Stimulated activated CD4-positive, alpha-beta T cell treated with anti-CD3 and anti-CD28 coated beads, TNF-alpha, amount 100 ng/mL, for 24 hours (primary cell): ENCODE measurements at places on chromosomes 6 and 20.

DNA sequence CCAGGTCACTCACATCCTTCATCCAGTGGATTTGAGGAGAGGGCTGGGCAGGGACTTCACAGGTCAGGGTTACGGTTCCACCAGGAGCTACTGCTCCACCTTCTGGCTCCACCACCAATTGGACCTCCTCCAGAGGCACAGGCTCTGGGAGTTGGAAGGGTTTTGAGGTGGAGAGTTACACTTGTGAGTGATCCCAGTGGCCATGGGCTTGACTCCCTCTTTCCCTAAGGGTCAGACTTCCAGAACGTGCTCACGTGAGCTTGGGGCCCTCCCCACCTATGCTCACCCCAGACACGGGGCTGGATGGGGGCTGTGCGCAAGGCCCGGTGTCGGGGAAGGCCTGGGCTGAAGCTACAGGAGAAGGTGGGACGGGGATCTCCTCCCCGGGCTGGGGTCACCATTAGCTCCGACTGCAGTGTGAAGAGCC lies 1.5 kb downstream of the AGER start:
- no peak for DNase-seq

DNA sequence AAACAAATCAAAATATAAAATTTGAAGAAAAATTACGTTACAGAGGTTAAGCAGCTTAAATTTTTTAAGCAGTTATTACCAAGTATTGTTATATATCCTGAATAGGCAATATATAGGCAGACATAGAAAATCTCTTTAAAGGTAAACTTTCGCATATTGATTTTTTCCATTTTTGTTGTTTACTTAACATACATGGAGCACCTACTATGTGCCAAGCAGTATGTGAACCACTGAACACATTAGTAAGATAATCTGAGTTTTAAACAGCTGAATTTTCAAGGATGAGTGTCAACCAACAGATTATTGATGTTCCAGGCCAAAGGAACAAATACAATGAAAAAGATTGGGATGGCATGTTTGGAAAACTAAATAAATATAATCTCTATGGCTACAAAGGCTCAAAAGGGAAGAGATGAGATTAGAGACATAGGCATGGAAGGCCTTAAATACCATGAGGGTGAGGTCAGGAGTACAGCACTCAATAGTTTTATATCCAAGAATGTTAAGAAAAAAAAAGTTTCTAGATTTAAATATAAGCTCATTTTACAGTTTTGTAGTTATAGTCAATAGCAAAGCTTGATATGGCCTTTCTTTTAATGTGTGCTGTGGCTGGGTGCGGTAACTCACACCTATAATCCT lies 277.5 kb downstream of the PTPRK start:
- DNase-seq: no peak

- DNase-seq: no peak
Measured at GRCh38 chr20:37315452-37316110, 26.1 kb downstream of the MANBAL start.

- DNase-seq: no peak
Measured at GRCh38 chr6:97654674-97655073, 371.7 kb upstream of the MMS22L start.

GRCh38 chr6:107627969-107628368 lies 138.1 kb downstream of the SOBP start:
- no peak for DNase-seq

GRCh38 chr20:51389543-51390264 lies 152.8 kb downstream of the NFATC2 start:
- DNase-seq: no peak

GRCh38 chr6:56104591-56104990 lies 142.8 kb downstream of the COL21A1 start:
- no peak for DNase-seq

GRCh38 chr6:112245511-112246203 lies 8.7 kb downstream of the LAMA4 start:
- no peak for DNase-seq

DNA sequence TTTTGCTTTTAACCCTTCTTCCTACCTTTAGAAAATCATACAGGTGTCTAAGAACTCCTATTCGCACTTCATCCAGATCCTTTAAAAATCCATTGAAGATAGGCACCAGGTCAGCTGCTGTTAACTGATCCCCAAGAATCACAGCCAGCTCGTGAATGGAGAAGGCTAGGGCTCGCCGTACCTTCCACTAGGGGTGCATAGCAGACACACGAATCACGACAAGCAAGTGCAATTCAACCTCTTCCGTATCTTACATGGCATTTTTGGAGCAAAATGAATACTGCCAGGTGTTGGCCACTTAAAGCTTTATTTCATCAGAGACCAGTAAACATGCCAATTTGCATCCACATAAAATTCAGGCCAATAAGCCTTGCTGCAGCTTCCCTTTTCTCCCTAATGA lies 10.8 kb upstream of the ANKRD60 start:
- no peak for DNase-seq

DNA sequence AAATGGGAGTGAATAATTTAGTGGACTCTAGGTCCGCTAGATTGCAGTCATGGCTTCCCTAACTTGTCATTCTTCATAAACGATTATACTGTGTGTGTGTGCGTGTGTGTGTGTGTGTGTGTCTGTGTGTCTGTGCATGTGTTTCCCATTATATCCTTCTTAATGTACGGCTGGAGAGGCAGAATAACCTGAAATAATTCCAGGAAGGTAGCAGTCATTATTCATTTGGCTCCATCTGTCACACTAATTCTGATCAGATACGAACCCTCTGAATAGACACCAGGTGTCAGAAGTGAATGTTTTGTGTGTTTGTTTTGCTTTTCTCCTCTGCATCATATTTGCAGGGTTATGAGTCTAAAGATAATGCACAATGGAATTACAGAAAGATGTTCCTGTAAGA lies 372.9 kb downstream of the DOK5 start:
- DNase-seq: no peak

DNA sequence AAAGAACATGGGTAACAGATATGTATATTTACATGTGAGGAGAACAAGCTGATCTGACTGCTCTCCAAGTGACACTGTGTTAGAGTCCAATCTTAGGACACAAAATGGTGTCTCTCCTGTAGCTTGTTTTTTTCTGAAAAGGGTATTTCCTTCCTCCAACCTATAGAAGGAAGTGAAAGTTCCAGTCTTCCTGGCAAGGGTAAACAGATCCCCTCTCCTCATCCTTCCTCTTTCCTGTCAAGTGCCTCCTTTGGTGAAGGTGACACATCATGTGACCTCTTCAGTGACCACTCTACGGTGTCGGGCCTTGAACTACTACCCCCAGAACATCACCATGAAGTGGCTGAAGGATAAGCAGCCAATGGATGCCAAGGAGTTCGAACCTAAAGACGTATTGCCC lies 5.2 kb downstream of the HFE start:
- DNase-seq: no peak

GRCh38 chr20:33685328-33686099 lies 671 bp downstream of the E2F1 start:
- peak; percentile 80 for DNase-seq

DNA sequence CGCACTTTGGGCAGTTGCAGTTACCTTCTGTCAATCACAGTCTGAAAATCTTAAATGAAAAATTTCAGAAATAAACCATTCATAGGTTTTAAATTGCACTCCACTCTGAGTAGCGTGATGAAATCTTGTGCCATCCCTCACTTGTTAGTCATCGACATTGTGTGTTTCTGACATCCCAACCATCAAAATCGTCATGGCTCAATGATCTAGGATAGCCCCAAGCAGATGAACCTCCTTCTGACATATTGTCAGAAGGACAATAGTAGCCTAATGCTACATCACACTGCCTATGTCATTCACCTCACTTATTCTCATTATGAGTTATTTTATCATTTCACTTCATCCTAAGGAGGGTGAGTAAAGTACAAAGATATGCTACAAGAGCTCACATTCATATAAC lies 284.8 kb downstream of the PTPRK start:
- DNase-seq: no peak
